Pulmonary artery endothelial cell (primary cell): ENCODE measurements at places on chromosomes 4 and X.

DNA sequence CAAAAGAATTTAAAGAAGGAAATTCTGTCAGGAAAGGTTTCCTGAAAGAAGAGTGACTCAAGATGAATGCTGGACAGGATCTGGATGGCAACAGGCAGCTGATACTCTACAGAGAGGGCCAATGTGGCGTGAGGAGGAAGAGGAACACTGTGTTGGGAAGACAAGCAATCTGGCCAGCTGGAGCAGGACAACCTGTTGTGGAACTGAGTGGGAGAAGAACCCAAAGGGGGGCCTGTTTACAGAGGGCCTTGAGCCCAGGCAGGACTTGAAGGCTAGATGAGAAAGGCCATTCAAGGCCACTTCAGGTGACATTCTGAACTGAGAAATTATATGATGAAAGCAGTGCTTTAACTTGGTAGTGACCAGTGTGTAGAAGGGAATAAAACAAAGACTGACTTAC is 8.5 kb downstream of the OTUD4 start:
- no peak for DNase-seq

GRCh38 chrX:2664502-2664901 is 26.6 kb upstream of the CD99 start:
- no peak for DNase-seq

- DNase-seq = peak; percentile 26
Observed at GRCh38 chr4:138576684-138577083, 334.5 kb upstream of the SLC7A11 start.

DNA sequence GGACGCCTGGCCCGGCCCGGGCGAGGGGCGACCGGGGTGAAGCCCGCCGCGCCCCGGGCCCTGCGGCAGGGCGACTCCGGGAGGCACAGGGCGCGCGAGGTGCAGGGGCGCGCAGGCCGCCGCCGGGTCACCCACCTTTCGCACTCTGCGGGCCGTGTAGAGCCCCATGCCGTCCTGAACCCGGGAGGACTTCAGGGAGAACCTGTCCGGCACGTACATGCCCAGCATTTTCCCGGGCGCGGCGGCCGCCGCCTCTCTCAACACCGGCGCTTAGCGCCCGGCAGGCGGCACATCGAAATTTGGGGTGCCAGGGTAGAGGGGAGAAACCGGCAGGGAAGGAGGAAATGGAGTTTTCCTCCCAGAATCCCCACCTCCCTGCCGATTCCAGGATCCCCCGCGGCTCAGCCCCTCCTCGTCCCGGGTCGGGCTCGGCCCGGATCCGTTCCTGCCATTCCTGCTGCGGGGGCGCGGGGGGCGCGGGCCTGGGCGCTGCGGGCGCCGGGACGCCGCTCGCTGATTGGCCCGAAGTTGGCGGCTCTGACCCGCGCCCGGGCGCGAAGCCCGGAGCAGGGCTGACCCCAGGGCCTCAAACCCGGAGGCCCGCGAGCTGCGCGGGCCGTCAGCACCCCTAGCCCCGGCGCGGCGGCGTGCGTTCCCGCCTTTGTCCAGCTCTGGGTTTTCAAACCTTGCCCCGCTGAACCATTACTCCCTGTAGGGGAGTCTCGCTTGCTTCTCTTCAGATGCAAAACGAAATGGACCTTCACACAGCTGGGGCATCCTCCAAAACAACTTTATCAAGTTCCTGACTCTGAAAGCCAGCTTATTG is at the start of gene PRDM5:
Gene PRDM5 (minus strand): TSS at position 346 of the 826 bp plus-strand sequence. CDS start 118 bp downstream, at position 228.
- DNase-seq = no peak

DNA sequence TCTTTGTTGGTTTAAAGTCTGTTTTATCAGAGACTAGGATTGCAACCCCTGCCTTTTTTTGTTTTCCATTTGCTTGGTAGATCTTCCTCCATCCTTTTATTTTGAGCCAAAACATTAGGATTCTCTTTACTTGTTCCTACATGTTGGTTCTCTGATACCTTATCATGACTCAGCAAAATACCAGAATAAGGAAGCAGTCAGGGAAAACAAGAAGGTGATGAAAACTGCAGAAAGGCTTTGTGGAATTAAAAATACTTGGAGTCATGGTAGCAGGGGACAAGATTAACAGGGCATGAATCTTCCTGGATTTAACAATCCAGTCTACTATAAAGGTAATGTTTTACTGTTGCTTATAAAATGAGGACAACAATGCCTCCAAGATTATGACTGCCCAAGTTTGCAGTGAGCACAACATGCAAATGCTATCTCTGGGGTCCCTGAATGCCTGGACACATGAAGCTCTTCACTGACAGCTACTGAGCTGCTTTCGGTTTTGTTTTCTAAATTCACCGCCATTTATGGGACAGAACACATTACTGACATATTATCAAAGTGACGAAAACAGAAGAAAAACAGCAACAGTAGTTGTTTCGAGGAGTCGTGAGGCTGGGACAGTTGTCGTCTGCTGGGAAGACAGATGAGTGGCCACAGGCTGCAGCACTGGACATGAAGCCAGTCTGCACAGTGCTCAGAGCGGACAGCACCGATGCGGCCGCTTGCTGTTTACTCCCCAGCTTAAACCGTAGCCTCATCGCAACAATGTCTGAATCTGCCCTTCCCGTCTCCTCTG is 174.5 kb upstream of the DKK2 start:
- no peak for DNase-seq

- no peak for DNase-seq
Observed at GRCh38 chr4:144955104-144955503, 142.9 kb downstream of the ANAPC10 start.
